ENCODE measurements at places on chromosomes 7 and 10. TPM values are rescaled to one million over a fixed set of nuclear protein-coding genes. Genes with fewer than 3 reads are reported as not detected.

The HTR5A gene
- not detected for total RNA-seq

The ASB15 gene
- not detected for total RNA-seq

The FFAR4 gene
- total RNA-seq = not detected

The UFSP1 gene
- 2.2 TPM for total RNA-seq

The ICA1 gene
- 41.1 TPM for total RNA-seq

The OPN4 gene
- not detected for total RNA-seq

The LRCH4 gene
- 12.1 TPM for total RNA-seq

The FLNC gene
- total RNA-seq = 117 TPM

All from dermis blood vessel endothelial cell (primary cell).